ENCODE measurements at places on chromosomes 6 and 20.

DNA sequence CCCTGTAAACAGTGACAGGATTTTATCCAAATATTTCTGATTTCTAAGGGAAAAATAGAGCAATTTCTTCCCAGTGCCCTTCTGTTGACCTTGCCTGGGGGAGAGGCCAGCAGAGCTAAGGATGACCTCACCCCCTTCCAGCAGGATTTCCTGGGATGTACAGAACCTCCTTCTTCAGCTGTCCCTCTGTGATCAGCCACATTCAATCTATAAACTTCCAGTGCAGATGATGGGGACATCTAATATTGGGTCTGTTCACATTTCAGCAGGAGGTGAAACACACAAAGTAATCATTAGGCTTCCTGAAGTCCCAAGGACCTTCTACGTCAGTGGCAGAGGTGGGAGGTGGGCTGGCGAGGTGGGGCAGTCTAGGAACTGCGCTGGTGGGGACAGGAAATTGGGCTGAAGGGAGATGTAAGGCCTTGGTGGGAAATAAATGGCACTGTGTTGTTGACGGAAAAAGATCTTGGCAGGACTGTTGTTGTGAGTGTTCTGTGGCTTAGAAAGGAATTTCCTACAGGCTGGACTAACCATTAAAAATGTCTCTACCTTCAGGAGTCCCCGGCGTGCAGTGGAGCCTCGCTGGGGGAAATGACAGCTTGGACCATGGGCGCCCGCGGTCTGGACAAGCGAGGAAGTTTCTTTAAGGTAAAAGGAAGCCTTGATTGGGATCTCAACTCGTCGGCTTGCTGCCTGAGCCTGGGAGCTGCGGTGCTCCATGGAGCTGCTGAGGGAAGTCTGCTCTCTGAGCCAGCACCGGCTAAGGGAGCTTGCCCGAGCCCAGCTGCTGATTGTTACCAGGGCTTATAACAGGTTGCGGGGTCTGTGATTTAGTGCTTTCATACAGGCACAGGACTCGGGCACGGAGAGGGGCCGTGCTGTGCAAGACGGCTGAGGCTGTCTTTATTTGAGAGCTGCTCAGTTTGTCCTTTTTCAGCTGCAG lies 127.9 kb upstream of the NAA20 start:
- no peak for DNase-seq

- no peak for DNase-seq
Observed at GRCh38 chr6:27016689-27017088, 230.8 kb upstream of the PRSS16 start.

GRCh38 chr6:166087246-166087645 lies 80.4 kb downstream of the TBXT start:
- DNase-seq: no peak

DNA sequence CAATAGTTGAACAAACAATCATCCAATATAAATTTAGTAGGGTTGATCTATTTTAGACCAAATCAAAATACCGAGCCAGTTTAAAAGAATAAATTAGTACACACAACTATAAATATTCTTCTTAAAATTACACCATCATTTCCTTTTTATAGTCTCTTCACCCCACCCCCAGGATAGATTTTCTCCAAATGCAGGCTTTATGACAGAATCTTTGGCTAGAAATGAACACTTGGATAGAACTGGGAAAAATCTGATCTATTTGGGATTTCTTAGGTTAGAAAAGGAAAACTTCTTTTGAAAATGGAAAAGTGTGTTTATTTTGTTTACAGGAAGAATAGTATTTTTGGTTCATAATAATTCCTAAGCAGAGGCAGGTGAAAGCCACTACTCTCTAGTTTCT lies 74.6 kb downstream of the HMGN3 start:
- DNase-seq: no peak

DNA sequence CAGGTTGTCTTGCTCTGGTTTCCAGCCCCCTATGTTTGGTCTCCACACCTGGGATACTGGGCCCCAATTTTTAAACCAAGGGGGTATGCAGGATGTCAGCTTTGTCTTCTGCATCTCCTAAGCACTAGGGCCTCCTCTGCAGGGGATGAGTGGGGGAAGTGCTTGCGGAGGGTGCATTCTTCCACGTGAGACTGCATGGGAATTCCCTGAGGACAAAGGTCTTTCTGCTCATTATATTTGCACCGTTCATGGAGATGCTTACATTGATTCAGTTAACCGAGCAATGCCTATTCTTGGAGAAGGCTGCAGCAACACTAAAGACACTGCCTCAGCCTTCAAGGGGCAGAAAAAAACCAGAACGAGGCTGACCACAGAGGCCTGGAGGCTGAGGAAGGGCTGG lies 45.4 kb downstream of the RAB44 start:
- DNase-seq: no peak

DNA sequence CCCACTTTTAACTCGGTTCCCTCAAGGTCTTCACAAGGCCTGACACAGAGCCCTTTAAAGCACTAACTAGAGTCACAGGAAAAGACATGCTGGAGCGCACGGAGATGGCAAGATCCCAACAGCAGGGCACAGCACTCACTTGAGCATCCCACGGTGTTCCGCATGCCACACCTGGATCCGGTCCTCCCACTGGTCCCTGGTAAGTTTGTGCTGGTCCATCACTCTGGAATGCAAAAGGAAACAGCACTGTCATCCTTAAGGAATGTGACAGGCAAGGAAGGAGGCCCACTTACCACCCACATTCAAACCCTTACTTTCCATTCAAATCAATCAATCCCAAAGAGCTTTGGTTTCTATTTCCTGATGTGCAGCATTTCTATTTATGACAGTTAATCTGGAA lies 34.7 kb downstream of the EZR start:
- no peak for DNase-seq

GRCh38 chr6:82525775-82526495 lies 162.3 kb downstream of the TPBG start:
- no peak for DNase-seq

DNA sequence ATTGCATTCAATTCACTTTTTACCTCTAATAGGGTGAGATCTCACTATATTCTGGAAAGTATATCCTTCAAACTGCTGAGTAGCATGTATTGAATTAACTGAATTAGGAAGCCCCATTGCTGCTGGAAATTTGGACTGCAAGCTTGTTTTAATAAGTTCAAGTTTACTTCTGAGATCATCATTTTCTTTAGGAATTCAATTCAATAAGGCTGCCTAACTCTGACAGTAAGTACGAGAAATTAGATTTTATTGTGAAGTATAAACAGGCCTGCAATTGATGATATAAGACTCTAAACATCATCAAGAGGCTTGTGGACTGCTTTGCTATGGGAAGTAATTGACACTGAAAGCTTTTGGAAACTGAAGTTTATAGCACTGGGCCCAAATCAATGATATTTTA lies 44.4 kb downstream of the OGFRL1 start:
- DNase-seq: no peak

DNA sequence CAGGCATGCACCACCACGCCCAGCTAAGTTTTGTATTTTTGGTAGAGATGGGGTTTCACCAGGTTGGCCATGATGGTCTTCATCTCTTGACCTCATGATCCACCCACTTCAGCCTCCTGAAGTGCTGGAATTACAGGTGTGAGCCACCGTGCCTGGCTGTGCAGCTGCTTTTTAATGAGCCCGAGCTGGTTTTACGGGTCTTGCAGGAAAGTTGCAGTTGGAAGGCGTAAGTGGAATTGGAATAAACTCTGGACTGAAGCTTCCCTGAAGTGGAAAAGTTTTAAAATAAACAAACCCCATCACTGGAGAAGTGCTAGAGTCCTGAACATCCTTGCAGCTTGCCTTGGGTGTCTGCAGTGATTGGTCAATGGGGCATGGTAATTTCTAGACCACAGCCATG lies 40.4 kb downstream of the KIF25 start:
- no peak for DNase-seq

- DNase-seq: no peak
Observed at GRCh38 chr6:25016014-25016720, 80.4 kb upstream of the RIPOR2 start.

DNA sequence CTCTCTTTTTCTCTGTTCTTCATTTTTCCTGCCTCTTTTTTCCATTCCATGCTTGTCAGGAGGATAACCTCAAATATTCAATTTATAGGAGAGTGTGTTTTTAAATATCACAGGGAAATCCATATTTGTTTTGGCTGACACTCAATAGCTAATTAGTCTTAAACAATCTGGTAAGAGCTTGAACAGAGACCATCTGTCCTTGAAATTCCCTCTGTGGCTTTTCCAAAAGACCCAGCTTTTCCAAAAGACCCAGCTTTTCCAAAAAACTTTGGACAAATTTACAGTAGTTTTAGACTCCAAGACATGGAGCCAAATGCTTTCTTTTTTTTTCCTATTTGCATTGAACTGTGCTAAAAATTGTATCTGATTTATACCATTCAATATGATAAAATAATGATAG lies 127.4 kb upstream of the FAM83B start:
- DNase-seq: no peak

DNA sequence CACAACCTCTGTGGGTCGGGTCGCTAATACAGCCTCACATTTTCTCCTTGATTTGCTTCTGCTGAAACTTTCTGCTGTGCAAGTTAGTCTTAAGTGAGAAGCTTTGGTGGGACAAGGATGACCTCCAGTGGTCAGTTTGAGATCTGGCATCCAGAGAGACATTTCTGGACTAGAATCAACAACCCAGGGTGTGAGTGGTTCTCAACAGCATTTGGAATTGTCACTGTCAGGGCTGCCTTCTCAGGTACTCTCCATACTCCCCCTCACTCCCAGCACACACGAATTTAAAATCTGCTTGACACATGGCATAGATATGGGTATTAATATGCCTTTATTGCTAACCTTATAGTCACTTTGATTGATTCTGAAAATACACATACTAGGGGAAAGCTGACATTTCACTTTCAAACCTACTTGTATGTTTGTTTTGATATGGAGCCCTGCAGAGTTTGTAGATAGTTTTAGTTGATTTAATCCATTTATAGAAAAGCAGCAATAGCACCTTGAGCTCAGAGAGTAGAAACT lies 13.2 kb downstream of the OTOR start:
- DNase-seq: peak; percentile 5

- no peak for DNase-seq
Observed at GRCh38 chr20:50484271-50484976, 25.8 kb upstream of the PTPN1 start.

Measured in stimulated activated CD8-positive, alpha-beta memory T cell treated with anti-CD3 and anti-CD28 coated beads, Interleukin-4, amount 100 ng/mL, for 4 hours (primary cell).